Mesenchymal stem cell (in vitro differentiated cells and primary cell): ENCODE measurements at places on chromosomes 1 and 21.

GRCh38 chr21:35538386-35538785, 489.3 kb upstream of the RUNX1 start:
- DNase-seq: no peak

GRCh38 chr1:191851799-191852595, 306.3 kb upstream of the RGS18 start:
- DNase-seq: no peak

DNA sequence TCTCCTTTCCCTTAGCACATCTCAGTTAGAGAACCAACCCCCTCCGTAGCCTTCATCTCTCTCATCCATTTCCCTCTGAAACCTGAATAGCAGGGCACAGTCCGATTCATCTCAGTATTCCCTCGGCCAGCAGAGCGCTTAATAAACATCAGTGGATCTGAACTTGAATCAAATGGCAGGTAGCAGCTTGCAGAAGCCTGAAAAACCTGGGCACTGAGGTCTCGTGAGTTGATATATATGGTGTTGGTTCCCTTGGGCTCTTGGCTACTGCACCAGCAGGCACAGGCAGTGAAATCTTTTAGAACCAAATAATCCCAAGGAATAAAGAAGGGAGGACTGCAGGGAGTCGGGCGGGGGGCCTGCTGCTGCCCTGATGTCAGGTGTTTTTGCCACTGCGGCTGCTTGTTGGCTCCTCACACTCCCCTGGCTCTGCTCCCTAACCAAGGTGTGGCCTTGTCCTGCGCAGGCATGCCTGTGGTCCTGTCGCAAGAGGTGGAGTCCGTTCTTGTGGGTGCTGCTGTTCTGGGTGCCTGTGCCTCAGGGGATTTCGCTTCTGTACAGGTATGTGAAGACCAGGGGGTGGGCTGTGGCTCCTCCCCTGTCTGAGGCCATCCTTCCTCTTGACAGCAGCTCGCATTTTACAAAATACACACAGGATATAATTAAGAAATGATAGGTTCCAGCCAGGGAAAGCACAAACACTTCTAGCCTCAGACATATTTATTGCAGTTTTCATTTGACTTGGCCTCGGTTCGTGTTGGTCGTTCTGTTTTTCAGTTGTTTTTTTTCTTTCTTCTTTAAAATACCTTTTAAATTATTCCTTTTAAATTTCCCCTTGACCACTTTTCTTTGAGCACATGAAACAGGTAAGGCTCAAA, 140.9 kb upstream of the HOOK1 start:
- DNase-seq: no peak

- no peak for DNase-seq
These were observed 17.8 kb upstream of the CHRM3 start for GRCh38 chr1:239368436-239369109.

DNA sequence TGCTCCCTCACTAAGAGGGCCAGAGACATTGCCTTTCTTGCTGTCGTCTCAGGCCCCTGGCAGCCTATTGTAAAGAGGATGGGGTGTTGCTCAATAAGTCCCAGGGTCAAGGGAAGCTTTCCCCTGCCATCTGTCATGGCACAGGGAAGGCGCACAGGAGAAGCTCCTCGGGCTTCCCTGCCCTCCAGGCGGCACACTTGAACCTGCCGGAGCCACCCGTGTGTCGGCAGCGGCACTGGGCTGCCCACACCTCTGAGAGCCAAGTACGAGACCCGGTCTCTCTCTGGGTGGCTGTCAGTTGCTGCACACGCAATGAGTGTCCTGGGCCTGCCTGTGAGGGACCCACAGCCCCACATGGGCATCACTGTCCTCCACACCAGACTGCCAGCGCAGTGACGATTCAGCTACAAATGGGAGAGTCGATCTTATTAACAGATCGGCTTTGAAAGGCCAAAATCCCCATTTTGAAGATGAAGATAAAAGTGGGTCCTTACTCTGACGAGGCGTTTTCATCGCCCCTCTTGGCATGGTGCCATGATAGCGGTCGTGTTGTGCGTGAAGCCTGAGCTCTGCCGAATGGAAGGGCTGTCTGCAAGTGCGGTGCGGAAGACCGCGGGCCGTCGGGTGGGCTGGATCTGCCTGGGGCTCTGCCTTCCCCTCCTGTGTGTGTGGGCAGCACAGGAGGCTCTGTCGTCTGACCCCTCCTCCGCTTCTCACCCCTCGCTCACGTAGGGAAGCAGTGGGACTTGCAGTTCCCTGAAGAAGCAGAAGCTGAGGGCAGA, 29.2 kb upstream of the PDXK start:
- no peak for DNase-seq

DNA sequence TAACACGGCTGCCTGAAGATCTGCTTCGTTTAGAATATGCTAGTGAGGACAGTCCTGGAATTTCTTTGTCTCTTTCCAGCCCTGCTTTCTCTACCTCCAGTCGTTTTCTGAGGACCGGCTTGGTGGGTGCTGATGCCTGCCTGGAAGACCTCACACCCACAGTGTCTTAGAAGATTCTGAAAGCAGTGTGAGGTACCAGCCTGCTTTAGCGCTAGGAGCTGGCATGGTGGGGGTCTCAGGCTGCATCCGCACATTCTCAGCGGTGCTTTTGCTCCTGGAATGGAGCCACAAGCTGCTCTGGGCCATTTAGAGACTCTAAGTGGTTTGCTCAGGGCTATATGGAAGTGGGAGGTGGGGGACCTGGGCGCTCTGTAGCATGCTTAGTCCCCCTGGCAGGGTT, 61.4 kb downstream of the CD247 start:
- DNase-seq: no peak

- DNase-seq: no peak
These were observed 535.4 kb downstream of the KIF26B start for GRCh38 chr1:245690156-245690690.

- no peak for DNase-seq
These were observed 202.5 kb upstream of the DUSP10 start for GRCh38 chr1:221944247-221944870.

GRCh38 chr1:80349218-80349617, 1342.7 kb upstream of the ADGRL4 start:
- no peak for DNase-seq

GRCh38 chr1:234123867-234124266, 219.4 kb downstream of the SLC35F3 start:
- DNase-seq: no peak

DNA sequence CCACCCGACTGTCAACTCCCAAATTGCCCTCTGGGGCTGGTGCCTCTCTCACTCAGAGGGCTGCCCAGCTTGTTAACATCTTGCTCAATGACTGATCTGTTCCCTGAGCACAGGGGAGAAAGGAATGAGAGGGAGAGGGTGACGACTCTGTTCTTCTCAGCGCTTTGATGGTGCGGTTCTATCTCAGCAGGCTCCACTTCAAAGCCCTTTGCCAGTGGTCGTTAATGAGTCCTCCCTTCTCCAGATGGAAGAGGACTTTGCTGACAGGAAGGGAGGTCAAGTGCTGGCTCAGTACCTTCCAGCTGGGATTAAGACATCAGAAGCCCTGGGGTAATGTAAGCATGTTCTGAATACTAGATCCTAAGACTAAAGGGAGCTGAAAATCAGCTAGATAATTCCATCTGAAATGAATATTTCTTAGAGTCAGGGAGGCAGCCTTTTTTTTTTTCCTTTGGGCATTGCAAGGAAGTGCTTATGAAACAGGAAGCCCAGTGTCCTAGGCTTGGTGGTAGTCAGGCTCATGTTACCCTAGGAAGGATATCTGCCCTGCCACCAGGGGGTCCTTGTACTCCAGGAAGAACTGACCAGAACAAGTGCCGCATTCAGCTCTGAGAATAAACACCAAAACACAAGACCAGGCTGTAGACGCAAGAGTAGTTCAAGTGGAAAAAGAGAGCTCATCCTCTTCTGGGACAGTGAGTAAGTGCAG, 4.7 kb downstream of the FMOD start:
- peak; percentile 72 for DNase-seq

DNA sequence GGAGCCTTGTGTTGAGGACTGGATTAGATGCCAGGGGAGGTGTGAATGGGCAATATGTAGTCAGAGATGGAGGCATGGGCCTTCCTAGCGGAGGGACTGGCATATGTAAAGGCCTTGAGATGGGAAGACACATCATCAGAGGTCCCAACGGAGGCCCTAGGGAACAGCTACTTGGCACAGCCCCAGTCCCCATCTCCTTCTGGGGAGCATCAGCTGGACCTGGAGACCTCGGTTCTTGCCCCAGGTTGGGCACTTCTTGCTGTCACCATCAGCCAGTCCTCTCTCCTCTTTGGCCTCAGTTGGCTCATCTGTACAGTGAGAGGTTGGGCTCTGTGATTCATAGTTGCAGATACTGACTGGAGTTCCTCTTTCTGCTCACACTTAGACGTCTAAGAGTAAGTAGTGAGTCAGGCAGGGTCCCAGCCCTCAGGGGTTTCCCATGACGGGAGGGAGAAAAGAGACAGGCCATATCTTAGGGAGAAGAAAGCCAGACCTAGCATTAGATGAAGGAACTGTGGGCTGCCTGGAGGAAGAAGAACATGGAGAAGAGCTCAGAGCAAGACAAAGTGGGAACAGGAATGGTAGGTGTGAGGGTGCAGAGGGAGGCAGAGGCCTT, 3.4 kb upstream of the MARCKSL1 start:
- peak; percentile 92 for DNase-seq

DNA sequence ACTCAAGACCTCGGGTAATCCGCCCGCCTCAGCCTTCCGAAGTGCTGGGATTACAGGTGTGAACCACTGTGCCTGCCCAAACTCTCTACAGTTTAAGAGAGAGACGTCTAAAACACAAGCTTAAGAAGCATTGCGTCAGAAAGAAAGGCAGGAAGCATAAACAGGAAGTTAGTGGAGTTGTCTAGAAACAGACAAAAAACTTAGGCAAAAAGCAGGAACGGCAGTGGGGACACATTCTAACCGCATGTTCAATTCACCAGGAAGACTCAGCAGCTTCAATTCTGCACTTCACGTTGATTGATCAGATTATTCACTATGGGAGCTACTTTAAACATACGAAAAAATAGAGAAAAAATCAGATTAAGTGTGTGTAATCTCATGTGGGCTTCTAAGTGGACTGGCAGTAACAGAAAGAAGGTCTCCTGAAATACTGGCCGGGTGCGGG, 7.4 kb downstream of the CFAP74 start:
- DNase-seq: peak; percentile 36

- DNase-seq: peak; percentile 49
These were observed 14.9 kb upstream of the TNNI1 start for GRCh38 chr1:201436393-201436792.

GRCh38 chr1:119112244-119112643, 28.2 kb downstream of the WARS2 start:
- DNase-seq: no peak

GRCh38 chr1:196933531-196934189, 9.9 kb upstream of the CFHR2 start:
- DNase-seq: no peak

DNA sequence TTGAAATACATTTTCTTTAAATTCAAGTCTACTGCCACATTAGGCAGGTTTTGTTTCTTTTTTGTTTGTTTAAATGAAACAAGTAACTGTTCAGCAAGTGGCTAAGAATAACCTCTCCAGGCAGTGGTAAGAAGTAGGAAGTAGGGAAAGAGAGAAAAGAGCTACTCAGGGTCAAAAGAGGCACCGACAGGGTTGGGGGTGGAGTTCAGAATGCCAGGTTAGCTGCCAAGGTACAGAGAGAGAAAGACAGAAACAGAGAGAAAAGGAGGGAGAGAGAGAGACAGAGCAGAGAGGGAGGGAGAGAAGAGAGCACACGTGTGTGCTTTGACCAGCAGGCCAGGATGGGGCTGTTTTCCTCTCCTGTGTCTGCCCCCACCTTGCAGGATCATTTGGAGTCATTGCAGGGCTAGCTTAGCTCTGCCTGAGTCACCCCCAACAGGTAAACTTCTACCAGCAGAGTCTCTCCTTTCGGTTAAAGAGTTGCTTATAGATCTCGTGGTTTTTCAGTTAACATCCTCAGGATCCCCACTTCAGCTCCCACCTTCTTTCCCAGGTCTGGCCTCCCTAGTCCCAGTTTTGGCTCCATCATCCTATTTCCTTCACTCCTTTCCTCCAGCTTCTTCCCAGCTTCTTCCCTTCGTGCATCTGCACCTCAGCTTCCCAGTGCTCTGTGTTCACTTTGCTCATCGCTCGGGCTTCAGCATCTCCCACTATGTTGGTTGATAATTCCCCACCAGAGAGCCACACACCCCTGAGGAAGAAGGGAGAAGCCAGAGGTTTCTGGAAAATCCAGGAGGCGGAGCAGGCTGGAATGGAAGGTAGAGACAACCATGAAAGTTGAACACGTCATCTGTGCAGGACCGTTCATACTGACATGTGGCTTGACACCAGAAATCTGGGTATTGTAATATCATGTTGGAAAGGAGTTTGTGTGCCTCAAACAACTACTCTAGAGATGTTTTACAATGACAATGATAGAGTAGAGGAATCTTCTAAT, 21.8 kb upstream of the RAB4A start:
- no peak for DNase-seq

DNA sequence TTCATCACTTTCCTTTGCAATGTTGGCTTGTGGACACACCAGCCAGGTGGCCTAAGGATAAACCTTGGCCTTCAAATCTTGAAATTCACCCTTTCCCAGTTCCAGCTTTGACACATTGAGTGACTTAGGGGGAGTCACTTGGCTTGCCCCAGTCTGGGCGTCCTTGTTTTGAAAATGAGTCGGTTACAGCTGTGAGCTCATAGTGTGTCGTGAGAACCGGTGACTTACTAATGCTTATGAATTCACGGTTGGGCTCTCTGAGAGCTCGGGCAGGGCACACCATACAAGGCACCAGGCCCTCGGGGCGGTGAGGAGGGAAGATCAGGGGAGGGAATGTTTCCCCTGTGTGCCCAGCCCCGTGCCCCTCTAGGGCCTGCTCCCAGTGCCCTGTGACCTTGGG, 126.9 kb upstream of the TMPRSS2 start:
- DNase-seq: no peak

- no peak for DNase-seq
These were observed 23.1 kb downstream of the SNAP47 start for GRCh38 chr1:227758366-227758765.
